IMR-90 (cell line): ENCODE measurements at places on chromosomes 2 and 18. TPM values are rescaled to one million over a fixed set of nuclear protein-coding genes. Genes with fewer than 3 reads are reported as not detected.

- no peak for DNase-seq
Observed at GRCh38 chr2:219081096-219081495, 20.4 kb upstream of the IHH start.

DNA sequence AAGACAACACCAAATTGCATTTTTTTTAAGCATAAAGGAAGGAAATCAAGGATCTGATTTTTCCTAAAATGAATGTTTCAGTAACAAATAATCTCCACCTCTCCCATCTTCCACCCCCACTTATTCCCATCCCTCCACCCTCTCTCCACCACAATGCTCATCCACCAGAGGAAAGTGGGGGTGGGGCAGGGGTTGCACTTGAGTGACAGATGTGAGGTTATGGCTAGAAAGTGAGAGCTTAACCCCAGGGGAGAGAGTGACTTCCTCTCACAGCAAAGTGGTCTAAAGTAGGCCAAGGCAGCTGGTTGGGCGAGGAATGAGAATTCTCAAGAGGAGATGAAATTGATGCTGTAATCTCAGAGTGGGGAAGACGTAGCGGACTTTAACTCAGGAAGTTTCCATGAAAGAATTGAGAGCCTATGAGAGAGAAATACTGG lies 104.7 kb downstream of the HNRNPLL start:
- no peak for DNase-seq

The TIA1 gene
- 93.3 and 103 TPM in 2 replicates for total RNA-seq

DNA sequence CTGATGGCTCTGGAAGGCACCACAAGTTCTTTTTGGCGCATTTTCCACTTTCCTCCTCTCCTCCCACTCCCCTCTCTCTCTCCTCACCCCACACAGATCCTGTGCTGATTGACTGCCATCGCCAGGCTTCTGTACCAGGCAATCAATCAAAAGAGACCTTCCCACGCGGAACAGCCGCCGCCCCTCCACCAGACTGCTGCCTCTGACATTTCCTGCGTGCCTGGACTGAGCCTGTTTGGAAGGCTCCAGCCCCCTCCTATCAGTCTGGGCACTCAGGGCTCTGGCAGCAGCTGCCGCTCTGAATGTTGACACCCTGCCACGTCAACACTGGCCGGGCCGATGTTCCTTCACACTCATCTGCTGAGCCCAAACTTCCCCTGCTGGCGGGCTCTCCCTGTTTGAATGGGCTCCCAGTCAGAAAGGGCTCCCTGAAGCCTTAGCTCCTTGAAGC lies 467.7 kb downstream of the EPHA4 start:
- peak; percentile 64 for DNase-seq

GRCh38 chr2:239253264-239253663 lies 147.6 kb downstream of the HDAC4 start:
- no peak for DNase-seq

GRCh38 chr18:3794537-3795348 lies 344.8 kb downstream of the TGIF1 start:
- DNase-seq: peak; percentile 99

DNA sequence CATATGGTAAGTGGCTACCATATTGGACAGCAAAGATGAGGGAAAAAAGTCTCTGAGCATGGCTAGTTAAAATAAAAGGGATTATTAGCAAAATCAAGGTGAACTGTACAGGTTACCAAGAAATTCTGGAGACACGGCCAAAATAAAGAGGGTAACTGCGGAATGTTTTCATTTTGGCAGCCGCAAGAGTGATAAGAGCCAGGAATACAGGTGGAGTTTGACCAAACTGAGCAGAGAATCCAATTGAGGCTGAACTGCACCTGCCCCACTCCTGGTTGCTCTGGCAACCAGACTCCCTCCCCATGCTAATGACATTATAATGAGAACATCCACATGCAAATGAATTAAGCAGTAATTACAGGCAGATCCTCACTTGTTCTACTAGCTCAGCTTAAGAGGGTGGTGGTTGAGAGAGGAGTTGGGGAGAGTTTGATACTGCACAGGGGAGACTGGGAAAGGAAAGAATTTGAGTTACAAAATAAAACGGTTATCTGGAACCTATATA lies 18.8 kb upstream of the EPHA4 start:
- no peak for DNase-seq
